ENCODE measurements at places on chromosomes 4 and X.
A peak's percentile ranks its signal among the peaks of the same experiment; 100 is the strongest.

GRCh38 chrX:68332201-68332731, 101.0 kb downstream of the OPHN1 start:
- DNase-seq: no peak

DNA sequence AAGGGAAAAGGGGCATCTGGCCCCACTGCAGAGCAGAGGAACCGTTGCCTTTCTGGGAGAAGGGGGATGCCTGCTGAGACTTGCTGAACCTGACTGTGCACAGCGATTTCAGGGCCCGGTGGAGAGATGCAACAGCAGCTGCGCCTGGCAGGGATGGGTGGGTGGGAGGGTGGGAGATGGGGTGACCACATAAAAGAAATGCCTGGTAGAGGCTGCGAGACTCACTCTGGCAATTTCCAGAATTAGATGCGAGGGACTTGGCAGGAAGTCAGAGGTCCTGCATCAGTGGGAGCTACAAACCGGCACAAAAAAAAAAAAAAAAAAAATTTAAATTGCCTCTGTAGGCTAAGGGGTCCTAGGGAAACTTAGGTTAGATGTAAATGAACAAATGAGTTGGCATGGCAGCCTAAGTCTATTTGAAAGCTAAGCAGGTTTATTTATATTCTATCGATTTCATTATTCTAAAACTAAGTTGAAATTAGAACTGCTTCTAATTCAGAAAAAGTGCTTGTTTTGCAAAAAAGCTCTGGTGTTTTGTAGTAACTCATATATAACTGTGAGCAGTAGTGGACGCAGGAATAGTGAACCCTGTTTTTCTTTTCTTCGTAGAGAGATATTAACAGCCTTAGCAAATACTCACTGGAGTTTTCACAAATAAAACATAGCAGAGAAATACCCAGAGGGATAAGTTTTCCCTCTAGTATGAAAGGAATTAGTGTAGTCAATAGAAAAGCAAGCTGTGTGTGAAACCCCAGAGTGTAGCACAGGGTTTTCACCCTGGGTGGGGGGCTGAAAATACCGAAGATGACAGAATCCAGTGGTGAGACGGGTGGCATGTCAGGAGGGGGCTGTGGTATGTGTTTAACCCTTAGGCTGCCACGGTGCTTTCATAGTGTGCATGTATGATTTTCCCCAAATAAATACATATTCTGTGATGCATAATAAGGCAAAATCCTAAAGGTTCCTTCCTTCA, 130.1 kb downstream of the EGF start:
- DNase-seq: no peak

DNA sequence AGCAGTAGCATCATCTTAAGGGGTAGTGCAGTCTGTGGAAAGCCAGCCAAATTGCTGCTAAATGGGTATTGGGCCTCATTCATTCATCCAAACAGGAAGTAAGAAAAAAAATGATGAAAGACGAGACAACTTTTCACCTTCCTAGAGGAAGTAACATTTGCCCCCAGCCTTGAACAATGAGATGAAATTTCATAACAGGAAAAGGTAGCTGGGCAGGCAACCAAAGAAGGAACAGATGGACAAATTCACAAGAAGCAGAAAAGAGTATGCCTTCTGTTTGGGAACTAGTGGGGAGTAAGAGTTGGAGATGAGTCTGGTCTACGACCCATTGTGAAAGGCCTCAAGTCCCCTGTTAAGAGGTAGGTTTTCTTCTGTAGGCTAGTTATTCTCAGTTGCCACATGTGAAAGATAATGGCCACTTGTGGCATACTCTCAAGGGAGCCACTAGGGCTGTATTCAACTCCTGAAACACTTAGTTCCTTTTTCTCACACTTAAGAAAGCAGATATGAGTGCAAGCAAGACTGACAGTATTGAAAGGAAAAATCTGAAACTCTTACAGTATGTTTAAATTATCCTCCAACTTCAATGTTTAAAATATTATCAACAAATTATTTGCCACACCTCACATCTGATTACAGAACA, 190.4 kb downstream of the AR start:
- no peak for DNase-seq

- no peak for DNase-seq
These were observed 92.6 kb downstream of the NSUN7 start for GRCh38 chr4:40842318-40842717.

DNA sequence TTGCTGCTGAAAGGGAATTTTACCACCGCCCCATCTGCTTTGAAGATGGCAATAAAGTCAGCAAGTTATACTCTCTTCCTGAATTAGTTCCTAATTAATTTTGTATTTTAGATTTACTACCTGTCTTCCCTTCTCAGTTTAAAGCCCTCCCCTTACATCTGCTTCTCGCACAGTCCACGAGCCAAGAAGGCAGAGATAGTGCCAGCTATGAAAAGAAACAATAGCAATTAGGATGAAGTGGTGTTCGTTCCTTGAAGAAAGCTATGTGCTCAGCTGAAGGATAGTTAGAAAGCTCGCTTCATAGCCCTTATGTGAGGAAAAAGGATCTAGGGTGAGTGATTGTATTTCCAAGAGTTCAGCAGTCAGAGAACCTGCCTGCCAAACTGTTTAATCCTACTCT, 1678.8 kb upstream of the TENM3 start:
- no peak for DNase-seq

DNA sequence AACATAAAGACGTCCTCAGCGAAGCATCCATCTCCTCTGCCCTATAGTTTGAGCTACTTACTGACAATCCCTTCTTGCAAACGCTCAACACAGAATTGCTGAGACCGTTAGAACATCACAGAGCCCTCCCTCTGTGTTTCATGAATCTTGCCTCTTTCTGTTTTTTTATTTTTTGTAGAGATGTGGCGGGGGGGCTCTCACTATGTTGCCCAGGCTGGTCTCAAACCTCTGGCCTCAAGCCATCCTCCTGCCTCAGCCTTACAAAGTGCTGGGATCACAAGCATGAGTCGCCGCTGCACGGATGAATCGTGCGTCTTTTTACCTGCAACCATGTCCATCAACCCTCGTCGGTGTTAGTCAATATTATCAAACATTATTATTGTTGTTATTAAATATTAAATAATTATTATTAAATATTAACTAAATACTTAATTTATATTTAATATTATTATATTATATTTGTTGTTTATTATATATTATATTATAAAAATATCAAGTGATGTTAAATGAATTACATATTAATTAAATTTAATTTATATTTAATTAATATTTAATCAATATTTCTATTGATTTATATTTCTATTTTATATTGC, 200.7 kb downstream of the CRLF2 start:
- no peak for DNase-seq

- DNase-seq: no peak
These were observed 578.0 kb downstream of the BCOR start for GRCh38 chrX:39519566-39520301.

DNA sequence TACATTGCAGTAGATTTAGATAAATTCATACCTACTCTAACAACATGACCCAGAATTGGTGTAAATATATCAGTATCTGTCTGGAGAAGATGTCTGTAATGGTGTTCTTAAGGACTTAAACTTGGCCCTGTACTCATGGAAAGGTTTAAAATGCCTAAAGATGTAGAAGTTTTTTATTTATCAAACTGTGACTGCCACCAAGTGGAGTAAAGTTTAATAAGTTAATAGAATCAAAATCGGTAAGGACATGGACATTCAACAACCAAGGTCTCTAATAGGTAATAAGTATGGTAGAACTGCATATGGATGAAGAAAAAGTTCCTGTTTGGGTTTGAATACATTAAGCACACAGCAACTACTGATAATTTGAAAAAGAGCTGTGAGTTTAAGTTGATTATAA, 474.0 kb upstream of the NDST3 start:
- no peak for DNase-seq

DNA sequence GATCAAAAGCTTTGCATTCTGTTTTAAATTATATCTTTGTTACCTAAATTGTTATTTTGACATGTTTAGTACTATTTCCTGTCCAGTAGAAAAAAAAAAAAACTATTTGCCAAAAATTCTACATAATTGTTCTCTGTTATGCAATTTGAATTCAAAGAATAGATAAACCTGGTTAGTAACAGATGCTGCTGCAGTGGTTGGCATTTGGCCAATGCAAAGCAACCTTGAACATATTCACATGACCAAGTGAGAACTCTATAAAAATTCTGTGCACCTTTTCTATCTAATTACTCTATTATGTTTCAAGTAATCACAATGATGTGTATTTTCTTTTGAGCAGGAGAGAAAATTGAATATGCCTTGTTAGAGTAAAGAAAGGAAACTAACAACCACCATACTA, 1473.4 kb downstream of the RPA4 start:
- DNase-seq: no peak

- no peak for DNase-seq
These were observed 640.6 kb downstream of the SPRY1 start for GRCh38 chr4:124037236-124037635.

GRCh38 chr4:100869276-100869675, 351.5 kb upstream of the EMCN start:
- DNase-seq: no peak

DNA sequence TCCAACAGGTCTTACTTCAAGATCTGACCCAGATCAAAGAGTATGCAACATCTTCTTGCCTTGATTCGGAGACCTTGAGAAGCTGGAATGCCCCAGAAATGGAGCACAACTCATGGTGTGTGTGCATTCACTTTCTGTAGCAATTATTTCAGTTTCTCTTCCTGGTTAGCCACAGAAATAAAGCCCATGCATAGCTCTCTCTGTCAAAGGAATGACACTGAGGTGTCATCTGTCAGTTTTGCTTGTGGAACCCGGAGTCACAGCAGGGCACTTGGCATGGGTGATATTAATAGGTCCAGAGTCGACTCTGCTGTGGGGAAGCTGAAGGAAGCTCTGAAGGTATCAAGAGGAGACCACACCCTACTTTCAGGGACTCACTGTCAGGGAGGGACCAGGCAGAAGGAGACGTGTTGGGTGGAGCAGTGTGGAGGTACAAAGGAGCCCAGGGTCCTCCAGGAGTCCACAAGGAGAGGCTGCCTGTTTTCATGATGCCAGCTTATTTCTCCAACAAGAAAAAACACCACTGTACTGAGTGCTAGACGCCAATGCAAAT, 10.7 kb downstream of the CLNK start:
- no peak for DNase-seq

DNA sequence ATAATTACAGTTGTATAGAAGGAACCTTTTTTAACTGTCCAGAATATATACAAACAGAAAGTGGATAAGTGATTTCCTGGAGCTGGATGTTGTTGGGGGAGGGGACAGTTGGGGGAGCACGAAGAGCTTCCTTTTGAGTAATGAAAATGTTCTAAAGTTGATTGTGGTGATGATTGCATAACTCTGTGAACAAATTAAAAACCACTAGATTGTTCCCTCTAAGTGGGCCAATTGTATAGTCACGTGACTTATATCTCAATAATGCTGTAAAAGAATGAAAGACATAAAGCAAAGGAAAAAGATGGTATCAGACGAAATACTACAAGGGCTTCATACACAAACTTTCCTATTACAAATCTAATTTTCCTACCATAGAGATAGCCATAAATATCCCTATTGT, 2.7 kb downstream of the CT55 start:
- DNase-seq: no peak

- DNase-seq: no peak
These were observed 118.0 kb downstream of the PWWP3B start for GRCh38 chrX:106286053-106286650.

- no peak for DNase-seq
These were observed 126.1 kb downstream of the PTTG2 start for GRCh38 chr4:38086151-38086848.

GRCh38 chr4:74415602-74416300, 29.2 kb upstream of the AREG start:
- no peak for DNase-seq

- DNase-seq: no peak
These were observed 23.2 kb upstream of the TSPAN7 start for GRCh38 chrX:38538134-38538533.

GRCh38 chr4:115986573-115986972, 873.2 kb upstream of the NDST4 start:
- no peak for DNase-seq

- DNase-seq: no peak
These were observed 9.1 kb upstream of the S100G start for GRCh38 chrX:16640823-16641222.

- no peak for DNase-seq
These were observed 15.1 kb downstream of the C4orf36 start for GRCh38 chr4:86876894-86877685.

DNA sequence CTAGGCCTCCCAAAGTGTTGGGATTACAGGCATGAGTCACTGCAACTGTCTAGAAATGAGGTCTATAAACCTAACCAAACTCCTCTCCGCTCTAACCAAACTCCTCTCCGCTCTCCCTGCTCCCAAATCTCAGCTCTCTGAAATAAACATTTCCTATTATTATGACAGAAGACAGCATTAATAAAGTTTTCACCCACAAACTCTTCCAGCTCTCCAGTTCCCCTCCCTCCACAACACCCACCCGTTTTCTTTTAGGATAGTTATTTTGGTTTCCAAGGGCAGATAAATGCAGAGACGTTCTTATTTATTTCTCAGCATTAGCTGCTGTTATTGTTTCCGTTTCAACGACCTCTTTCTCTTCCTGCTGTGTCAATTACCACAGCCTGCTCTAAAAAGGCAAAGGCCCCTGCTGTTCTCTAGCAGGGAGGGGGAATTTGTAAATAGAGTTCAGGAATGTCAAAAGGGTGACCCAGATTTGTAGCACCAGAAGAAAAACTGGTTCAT, 13.3 kb upstream of the SCD5 start:
- DNase-seq: no peak

DNA sequence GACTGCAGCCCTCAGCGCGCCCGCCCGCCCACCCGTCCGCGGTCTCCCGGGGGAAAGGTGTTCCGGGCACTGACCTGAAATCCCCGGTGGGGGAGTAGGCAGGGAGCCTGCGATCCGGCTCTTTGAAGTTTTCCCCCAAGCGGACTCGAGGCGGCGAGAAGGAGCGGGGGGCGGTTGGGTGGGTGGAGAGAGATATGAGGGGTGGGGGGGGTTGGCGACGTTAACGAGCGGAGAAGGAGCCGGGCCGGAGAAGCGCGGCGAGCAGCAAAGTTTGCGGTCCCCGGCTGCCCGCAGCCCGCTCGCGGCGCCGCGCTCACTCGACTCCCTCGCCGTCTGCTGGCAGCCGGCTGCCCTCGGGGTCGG, 636 bp downstream of the BCOR start:
- DNase-seq: peak; percentile 37

DNA sequence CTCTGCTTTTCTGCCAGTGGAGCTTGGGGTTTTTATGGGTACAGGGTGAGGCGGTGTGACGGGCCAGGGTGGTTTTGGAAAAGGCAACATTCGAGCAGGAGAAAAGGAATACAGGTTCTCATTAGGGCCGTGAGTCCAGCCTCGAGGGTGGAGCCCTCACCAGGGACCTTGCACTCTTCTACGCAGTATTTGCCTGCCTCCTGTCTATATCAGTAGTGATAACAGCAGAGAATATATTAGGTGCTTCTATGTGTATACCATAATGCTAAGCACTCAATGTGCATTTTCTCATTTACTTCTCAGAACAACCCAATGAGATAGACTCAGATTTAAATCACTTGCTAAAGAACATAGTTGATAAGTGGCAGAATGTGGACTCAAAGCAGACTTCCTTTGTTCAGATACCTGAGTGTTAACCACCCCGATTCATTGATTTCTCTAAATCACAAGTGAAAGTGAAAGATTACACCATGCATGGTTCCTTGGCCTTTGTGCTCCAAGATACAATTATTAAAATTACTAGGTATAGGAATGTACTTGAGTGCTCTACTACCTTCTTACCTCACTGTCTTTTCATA, 403.9 kb downstream of the PCDH7 start:
- no peak for DNase-seq

GRCh38 chr4:3223956-3224748, 24.8 kb upstream of the MSANTD1 start:
- no peak for DNase-seq

Measured in NK-92 treated with Interleukin-12 subunit alpha and Interleukin-12 subunit beta, amount 100 ng/mL, for 24 hours (cell line).